Right hindlimb (tissue), 1 donor: ENCODE measurements at places on chromosomes 1 and 21.

- no peak for DNase-seq
Observed at GRCh38 chr1:22806584-22806983, 95.9 kb downstream of the EPHB2 start.

GRCh38 chr1:79903321-79903720 is 896.8 kb upstream of the ADGRL4 start:
- no peak for DNase-seq

- no peak for DNase-seq
Observed at GRCh38 chr21:44853601-44854390, 19.7 kb downstream of the PTTG1IP start.

- DNase-seq: no peak
Observed at GRCh38 chr1:7042322-7043190, 257.3 kb downstream of the CAMTA1 start.

- no peak for DNase-seq
Observed at GRCh38 chr1:187928288-187928687, 1099.5 kb downstream of the PLA2G4A start.

DNA sequence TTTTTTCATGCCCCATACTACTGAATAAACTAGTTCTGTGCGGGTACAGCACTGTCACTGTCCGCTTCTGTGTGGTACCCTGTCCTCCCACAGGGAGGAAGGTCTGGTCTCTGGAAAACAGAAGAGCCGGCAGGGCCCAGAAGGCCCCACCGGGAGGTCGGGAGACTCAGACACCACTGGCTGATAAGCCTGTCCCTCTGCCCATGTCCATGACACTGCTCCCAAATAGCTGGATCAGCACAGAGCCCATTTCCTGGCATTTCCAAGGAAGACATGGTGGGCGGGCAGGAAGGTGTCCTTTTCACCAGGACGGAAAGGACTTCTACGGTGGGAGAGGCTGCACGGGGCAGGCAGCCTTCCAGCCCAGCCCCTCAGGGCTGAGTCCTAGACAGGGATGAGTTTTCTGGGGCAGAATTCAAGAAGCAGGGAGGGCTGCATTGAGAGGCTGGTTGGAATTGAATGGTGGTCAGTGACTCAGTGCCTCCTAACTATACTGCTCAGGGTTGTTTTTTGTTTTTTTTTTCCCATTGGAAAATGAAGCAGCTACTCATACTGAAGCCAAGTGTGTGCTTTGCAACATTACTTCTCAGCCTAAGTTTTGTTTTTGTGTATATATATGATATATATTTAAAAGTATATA is 7.1 kb downstream of the PSRC1 start:
- DNase-seq: peak; percentile 31

DNA sequence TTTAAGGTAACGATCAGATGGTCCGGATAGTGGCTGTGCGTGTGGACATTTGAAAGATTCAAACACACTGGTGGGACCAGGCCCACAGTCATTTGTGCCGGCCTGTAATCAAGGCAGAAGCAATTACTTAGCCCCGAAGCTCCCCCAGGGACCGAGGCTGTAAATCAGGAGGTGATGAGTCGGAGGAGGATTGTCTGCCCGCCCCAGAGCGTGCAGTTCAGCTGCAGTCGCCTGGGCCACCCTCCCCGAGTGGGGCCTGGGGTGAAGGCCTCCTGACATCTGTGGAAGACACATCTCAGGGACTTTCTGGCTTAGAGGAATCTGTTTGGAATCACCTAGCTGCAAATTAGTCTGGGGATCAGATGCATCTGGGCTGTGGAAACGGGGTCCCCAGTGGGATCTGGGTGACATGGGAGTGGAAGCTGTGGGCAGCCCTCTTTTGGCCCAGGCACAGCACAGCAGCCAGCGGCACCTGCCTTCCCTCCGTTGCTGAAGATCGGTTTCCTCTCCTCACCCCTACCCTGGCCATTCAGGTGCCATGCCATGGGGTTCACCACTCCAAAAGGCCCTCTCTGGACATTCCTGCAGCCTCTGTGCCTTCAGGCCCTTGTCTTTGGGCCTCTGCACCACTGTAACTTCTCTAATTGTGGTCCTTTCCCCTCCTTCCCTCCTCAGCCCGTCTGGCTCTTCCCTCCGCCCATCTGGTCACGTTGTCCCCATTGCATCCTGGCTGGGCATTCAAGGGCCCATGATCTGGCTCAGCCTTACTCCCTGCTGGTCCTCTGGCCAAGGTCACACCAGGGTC is 25.7 kb downstream of the LHX4 start:
- no peak for DNase-seq

DNA sequence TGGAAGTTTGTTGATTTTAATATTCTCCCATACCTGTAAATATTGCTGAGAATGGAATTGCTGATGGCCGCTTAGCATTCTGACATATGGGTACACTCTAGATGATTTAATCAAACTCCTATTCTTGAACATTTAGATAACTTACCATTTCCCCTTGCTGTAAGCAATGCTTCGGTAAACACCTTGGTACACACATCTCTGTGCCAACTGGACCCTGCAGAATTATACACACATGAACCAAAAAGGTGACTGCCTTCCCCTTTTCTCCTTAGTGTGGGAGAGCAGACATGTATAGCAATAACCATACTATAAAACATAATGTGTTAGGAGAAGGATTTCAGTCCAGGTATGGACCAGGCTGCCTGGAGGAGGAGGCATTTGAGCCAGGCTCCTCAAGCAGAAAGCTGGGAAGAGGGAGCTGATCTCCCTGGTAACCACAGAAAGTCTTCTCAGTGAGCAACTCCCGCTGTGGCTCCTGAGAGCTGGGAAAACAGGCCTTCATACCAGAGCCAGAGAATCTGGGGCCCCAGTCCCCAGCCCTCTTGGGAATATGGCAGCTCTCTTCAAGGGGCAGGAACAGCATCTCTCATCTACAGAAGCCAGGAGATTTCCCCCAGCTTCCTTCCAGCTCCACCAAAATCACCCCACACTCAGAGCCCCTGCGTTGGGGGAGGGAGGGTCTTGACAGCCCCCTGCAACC is 33.9 kb upstream of the CSF1 start:
- no peak for DNase-seq

GRCh38 chr1:116686723-116687352 is 19.3 kb upstream of the IGSF3 start:
- no peak for DNase-seq

- no peak for DNase-seq
Observed at GRCh38 chr1:156160000-156160742, 6.8 kb downstream of the SEMA4A start.

GRCh38 chr1:226646026-226646869 is 92.8 kb downstream of the ITPKB start:
- DNase-seq: no peak

DNA sequence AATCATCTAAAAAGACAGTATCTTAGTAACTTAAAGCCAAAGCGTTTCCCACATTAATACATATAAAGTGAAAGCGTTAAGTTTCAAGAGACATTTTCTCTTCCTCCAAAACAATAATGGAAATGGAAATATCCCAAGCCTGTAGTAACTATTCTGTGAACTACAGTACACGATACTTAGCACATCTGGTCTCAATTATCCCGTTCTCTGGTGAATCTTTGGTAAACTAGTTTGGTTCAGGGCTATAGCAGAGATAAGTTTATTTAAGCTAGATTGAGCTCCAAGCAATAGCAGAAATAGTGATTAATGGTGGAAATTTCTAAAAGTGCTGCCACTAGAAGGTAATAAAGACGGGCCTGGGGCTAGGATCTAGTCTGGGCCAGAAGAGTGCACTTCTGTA is 55.2 kb downstream of the PCNX2 start:
- no peak for DNase-seq

- DNase-seq: no peak
Observed at GRCh38 chr1:155741908-155742307, 53.0 kb downstream of the DAP3 start.

DNA sequence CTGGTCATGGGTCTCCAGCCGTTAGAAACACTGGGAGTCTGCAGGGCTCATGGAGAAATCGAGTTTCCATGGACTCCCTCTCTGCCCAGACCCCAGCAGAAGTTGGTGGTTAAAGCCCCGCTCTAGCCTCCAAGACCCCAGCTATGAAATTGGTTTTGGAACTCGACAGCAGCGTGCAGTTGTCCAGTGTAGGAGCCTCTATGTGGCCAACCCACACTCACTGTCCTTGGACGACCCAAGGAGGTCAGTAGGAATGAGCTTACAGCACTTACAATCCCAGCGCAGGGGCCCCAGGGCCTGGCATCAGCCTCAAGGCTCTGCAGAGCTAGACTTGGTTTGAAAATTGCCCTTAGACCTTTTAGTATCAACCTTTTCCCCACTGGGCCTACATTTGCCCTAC is 3.2 kb upstream of the PRDM16 start:
- DNase-seq: no peak

- no peak for DNase-seq
Observed at GRCh38 chr21:30997541-30997940, 40.7 kb downstream of the KRTAP19-8 start.

- DNase-seq: no peak
Observed at GRCh38 chr1:154270833-154271232, 1.6 kb upstream of the HAX1 start.

DNA sequence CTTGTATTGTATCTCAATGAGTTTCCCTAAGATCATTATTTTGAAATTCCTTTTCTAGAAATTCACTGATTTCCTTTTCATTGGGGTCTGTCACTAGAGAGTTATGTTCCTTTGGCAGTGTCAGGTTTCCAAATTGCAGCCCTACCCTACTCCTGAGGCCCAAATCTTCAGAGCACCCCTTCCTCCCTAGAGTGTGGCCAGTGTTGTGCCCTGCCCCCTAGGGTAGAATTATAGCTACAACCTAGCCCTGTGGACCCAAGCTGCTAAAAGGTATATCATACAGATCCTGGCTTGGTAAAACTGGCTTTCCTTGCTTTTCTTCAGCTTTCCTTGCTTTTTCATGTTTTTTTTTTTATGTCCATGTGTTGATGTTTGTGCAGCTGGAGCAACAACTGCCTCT is 60.7 kb downstream of the DIPK1A start:
- no peak for DNase-seq

GRCh38 chr1:159881622-159882526 is 18.1 kb downstream of the CFAP45 start:
- peak; percentile 38 for DNase-seq

GRCh38 chr1:11198257-11198656 is 9.1 kb downstream of the ANGPTL7 start:
- no peak for DNase-seq

DNA sequence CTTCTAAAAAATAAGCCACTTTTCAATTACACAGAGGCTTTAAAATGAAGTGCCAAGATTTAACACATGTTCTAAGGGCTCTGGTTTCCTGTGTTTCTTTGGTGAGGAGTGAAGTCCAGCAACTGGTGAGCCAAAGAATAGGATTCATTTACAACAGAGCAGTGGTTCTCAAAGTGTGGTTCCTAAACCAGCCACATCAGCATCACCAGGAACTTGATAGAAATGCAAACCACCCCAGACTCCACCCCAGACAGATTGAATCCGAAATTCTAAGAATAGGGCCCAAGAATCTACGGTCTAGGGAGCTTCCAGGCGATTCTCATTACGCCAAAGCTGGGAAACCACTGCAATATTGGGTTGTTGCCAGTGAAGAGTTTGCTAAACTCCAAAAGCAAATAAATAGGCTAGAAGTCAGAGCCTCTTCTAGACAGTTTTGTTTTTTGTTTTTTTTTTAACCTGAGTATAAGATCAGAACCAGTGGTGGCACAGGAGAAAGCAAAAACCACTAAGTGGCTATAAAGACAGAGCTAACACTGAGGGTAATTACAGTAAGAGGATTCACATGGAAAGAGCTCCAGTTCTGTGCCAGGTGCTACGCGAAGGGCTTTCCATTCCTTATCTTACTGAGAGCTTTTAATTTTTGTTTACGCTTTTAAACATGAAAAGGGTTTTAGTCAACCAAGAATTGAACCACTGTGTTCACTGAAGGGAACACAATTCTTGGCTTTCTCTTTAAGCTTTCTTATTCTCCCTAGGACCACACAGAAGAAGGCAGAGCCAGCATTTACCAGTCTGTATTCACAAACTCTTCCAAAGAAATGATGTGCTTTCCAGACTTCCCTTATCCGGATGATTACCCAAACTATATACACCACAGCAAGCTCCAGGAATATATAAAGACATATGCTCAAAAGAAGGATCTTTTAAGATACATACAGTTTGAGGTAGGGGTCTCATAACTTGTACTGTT is 42.4 kb upstream of the FMO2 start:
- DNase-seq: peak; percentile 80

- no peak for DNase-seq
Observed at GRCh38 chr1:155537193-155537592, 25.4 kb downstream of the ASH1L start.

DNA sequence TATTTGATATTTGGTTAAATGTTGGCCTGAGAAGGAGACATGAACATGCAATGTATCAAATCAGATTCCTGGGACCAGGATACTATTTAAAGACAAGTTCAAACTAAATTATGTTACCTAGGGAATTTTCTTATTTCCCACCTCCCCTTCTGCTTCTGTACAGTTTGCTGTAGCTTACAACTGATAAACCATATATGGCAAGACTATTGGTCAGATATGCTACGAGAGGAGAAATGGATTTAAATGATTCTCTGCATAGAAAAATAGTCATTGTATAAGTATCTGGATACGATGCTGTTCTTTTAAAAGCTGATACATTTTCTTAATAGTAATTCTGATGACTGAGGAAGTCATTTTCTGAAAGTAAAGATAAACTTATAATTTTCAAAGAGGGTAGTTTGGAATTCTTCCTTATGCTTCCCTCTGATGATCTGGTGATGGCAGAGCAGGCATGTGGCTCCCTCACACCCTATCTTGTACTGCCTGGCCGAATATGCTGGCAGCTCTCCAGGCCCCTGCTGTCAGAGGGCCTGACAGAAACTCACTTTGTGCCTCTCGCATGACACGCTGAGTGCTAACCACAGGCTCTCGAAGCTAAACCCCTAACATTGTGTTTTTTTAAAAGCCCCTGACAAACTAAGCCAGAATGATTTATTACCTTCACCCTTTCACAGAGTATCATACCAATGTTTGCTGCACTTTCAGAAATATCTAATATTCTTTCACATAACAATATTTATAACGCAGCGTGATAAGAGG is 19.4 kb downstream of the RRP15 start:
- DNase-seq: peak; percentile 45

DNA sequence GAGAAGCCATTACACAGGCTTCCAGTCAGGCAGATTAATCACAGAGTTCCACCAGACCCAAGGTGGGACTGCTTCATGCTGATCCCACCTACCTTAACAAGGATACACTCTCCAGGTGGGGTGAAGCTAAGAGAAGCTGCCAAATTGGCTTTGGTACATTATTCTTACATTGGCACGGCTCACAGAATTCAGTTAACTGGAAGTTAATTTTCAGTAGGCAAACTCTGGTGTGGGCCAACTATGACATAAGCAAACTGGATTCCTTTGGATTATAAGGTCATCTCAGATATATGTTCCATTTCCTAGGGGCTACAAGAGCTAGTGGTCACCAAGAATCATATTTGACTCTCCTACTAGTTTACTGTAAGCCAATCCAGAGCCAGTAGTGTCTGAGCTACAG is 448.8 kb upstream of the BEND5 start:
- DNase-seq: no peak

DNA sequence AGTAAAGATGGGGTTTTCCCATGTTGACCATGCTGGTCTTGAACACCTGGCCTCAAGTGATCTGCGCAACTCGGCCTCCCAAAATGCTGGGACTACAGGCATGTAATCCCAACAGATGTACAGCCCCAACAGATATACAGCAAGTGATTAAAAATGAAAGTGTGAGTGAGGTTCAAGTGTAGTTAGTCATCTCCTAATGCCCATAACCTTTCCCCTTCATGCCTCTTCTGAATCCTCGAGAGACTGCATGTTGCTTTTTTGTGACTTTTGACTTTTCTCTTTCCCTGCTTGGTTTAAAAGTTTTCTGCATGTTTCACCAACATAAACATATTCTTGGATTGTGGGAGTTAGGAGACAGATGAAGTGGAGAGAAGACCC is 31.2 kb downstream of the KCNK2 start:
- DNase-seq: no peak
